Neural crest cell (in vitro differentiated cells): ENCODE measurements at places on chromosomes 5 and 9.

- DNase-seq: no peak
These were observed 194.7 kb downstream of the DNAH5 start for GRCh38 chr5:13749766-13750165.

- no peak for DNase-seq
These were observed 48.7 kb upstream of the ZNF366 start for GRCh38 chr5:72555871-72556270.

DNA sequence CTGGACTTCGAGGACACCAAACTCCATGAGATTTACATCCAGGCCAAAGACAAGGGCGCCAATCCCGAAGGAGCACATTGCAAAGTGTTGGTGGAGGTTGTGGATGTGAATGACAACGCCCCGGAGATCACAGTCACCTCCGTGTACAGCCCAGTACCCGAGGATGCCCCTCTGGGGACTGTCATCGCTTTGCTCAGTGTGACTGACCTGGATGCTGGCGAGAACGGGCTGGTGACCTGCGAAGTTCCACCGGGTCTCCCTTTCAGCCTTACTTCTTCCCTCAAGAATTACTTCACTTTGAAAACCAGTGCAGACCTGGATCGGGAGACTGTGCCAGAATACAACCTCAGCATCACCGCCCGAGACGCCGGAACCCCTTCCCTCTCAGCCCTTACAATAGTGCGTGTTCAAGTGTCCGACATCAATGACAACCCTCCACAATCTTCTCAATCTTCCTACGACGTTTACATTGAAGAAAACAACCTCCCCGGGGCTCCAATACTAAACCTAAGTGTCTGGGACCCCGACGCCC lies 1.3 kb downstream of the PCDHGC3 start:
- DNase-seq: no peak

DNA sequence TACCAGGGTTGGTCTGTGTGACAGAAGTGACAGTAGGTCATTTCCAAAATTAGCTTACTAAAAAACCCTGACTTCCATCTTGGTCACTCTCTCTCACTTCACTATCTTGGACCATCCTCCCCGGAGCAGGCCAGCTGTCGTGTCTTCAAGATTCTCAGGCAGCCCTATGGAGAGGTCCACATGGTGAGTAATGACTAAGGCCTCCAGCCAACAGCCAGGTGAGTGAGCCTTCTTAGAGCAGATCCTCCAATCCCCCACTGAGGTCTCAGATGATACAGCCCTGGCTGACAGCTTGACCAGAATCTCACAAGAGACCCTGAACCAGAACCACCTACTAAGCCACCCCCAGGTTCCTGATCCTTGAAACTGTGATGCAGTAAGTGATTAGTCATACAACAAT lies 92.0 kb downstream of the DCP2 start:
- DNase-seq: no peak
